ENCODE measurements at places on chromosomes 13 and 19. TPM values are rescaled to one million over a fixed set of nuclear protein-coding genes. Genes with fewer than 3 reads are reported as not detected.

DNA sequence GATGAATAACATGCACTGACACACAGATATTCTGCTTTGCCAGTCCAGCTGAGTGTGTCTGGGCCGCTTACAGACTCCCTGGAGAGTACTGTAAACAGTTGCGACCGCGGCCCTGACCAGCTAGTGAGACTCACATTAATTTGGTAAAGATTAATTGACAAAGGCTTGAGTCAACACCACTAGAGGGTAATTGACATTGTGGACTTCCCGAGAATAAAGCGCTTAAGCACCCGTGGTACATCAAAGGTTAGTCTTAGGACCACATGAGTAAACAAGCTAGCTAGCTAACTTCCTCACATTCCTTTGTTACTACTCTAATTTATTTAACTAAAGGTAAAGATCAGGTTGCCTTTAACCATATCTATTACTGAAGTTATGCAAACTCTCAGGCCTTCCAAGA, 624.4 kb upstream of the ARGLU1 start:
- peak; percentile 56 for DNase-seq

GRCh38 chr19:12949363-12950283, 4.0 kb downstream of the RAD23A start:
- DNase-seq, result no peak

- DNase-seq, result no peak
Observed at GRCh38 chr19:1745589-1746031, 7.7 kb upstream of the ONECUT3 start.

- DNase-seq, result no peak
Observed at GRCh38 chr13:108669381-108669780, 40.0 kb downstream of the MYO16 start.

GRCh38 chr19:29421196-29421545, 104.6 kb upstream of the VSTM2B start:
- peak; percentile 52 for DNase-seq

DNA sequence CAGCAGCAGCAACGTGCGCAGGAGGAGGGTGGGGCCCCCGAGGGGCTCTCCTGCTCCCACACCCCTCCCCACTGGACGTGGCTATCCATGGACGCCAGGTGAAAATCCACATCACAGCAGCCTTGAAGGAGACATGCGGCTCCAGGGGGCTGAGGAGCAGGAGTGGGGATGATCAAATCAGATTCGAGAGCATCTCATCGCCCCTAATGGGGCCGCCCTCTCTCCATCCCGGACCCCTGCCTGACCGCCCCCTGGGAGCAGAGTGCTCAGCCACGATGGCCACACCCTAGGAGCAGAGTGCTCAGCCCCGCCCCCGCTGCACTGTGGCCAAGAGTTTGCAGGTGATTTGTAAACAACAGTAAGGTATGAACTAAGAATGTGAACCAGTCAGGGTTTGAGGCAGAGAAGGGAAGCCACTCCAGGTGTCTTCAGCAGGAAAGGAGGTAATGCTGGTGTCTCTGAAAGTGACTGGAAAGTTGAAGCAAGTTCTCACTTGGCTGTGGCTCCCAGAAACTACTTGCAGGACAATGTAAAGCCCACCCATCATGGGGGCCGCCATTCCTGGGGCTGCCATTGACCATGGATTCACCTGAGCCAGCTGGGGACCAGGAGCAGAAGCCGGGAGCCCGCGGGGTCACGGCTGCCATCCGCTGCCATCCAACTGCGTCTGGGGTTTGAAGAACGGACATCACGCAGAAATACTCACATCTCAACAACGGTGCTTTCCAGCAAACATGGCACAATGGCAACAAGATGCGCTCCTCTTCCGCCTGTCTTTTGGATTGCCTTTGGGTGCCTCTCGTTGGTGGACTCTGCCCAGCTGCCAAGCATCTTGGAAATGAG, 71.8 kb downstream of the SPACA7 start:
- DNase-seq, result no peak

The OR10H5 gene
- total RNA-seq, result not detected

The MEF2B gene
- not detected for total RNA-seq

Measured in MG63 (cell line).